Large intestine (tissue), 12 donors: ENCODE measurements at places on chromosomes 11 and 22. TPM values are rescaled to one million over a fixed set of nuclear protein-coding genes. Genes with fewer than 3 reads are reported as not detected.

SPON1 gene
- 71.8 TPM for polyA plus RNA-seq

DNA sequence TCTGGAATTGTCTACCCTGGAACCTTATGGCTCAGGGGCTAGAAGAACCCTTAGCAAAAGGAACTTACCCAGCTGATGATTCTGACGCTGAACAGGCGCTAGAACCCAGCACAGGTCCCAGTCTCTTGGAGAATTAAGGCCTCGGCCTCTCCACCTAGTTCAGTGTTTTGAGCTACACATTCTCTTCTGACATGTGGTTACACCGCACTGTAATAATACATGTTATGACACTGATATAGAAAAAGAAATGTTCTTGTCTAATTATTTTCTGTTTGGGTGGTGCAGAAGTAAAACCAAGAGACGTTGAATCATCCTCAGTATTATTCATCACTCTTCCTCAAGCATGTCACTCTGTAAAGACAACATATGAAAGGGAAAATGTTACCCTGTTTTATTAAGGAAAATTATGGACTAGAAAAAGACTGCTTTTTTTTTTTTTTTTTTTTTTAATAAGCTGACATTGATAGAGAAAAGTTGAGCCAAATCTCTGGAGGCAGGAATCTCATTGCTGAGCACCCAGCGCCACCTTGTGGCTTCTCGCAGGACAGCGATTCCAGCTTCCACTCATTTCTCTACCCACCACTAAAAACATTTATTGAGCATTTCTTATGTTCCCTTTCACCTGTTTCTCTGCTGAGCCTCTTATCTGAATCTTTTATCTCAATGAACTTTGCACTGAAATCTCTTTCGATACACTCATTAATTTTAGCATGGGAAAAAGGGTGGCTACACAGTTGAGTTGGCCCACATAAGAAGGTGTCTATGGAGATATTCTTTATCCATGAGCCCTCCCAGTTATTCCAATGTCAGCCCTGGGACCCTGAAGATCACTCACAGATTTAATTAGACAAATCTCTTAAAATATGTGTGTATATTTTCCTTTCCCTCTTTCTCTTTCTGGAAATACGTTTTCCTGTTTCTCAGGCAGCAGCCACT lies 12.6 kb upstream of the APLNR start:
- no peak for DNase-seq

GRCh38 chr11:71252770-71253730 lies 673 bp upstream of the SHANK2 start:
- DNase-seq: peak; percentile 74

KREMEN1 gene
- polyA plus RNA-seq: 26.3 TPM

GRCh38 chr11:66491315-66491935 lies 11.2 kb downstream of the DPP3 start:
- no peak for DNase-seq

P4HA3 gene
- 1.3 TPM for polyA plus RNA-seq

DNA sequence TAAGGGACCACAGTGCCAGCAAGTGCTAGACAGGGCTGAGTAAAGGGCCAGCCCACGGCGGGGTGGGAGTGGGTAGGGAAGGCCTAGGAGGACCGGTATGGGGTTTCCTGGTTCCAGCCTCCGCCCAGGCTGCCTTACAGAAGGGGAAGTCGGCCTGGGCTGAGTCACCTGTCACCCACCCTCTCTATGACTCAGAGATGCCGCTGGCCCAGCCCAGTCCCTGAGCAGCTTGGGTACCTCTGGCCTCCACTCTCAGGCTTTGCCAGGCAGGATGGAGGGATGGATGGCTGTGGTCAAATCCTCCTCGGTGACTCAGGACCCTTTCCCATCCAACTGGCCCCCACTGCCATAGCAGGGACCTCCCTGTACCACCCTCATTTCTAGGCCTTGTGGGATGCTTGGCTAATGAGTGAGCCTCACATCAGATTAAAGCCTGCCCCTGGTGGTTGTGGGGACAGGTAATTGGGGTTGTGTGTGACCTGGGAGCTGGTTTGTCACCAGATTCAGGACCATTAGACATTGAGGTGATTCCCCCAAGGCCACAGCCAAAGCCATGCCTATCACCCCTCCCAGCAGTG lies 13.9 kb downstream of the SLC35E4 start:
- DNase-seq: no peak

- no peak for DNase-seq
Measured at GRCh38 chr22:36867695-36868094, 6.9 kb downstream of the NCF4 start.

DNA sequence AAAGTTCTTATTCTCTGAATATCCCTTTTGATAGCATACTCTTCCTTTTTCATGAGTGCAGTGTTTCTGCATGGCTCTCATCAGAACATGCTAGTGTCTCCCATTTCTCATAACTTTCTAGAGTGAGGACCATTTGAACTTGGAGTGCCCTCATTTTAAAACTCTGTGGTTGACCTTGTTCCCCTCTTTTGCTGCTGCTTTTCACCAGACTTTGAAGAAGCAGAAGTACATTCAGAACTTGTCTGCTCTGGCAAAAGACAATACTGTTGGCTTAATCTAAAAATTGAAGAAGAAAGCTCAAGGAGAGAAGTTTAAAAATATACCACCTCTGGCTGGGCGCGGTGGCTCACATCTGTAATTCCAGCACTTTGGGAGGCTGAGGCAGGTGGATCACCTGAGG lies 35.0 kb downstream of the PPARA start:
- DNase-seq: no peak

DNA sequence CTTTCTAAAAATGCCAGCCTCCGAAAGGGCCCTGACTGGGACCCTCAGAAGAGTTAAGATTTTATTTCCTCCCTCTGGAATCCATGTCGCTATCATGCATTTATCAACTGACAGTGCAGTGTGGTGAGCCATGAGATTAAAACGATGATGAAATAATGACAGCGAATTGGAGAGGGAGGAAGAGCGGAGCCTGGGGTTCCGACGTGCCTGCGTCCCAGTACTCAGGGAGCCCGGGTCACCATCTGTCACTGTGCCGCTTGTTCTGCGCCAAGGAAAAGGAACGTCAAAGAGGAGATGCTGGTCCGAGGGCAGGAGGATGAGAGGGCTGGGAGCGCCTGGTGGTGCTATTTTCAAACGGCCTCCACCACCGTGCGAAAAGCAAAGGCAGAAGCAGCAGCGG lies 46.2 kb downstream of the MACROD1 start:
- DNase-seq: no peak

DNA sequence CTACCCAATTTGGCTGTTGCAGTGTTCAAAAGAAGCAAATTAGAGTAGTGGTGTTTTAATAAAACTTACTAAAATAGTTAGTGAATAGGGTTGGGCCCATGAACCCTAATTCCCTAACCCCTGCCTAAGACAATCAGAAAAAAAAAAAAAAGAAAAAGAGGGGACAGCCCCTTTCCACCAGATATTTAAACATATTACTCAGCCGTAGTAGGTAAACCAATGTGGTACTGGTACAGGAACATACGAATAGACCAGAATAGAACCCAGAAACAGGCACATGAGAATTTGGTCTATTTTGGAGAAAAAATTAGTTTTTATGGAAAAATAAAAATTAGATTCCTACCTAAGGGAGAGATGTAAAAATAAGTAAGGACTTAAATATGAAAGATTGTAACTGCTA lies 38.6 kb downstream of the MMP7 start:
- DNase-seq: no peak

SHANK2 gene
- polyA plus RNA-seq: 16.5 TPM

- DNase-seq: no peak
Measured at GRCh38 chr11:133835593-133836548, 9.4 kb downstream of the SPATA19 start.

- DNase-seq: peak; percentile 10
Measured at GRCh38 chr11:108906329-108906728, 241.5 kb downstream of the DDX10 start.

GRCh38 chr22:25702040-25702439 lies 39.9 kb upstream of the MYO18B start:
- no peak for DNase-seq

RAG1 gene
- polyA plus RNA-seq: 3.5 TPM

DNA sequence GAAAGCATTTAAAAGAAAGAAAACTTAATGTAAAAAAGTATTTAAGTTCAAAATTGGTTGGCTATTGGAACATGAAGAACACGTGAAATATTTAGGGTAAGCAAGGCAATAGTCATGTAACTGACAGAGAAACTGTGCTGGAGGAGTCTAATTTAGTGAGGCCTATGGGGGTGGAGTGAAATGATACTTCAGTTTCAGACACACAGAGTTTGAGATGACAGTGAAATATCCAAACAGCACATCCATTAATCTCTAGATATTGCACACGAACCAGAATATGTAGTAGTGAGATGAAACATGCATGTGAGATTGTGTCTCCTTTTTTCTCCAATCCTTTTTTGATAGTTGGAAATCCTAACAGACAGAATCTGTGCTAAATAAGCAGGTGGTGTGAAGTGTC lies 739.0 kb downstream of the CNTN5 start:
- no peak for DNase-seq

TNRC6B gene
- polyA plus RNA-seq: 8.3 TPM

DNA sequence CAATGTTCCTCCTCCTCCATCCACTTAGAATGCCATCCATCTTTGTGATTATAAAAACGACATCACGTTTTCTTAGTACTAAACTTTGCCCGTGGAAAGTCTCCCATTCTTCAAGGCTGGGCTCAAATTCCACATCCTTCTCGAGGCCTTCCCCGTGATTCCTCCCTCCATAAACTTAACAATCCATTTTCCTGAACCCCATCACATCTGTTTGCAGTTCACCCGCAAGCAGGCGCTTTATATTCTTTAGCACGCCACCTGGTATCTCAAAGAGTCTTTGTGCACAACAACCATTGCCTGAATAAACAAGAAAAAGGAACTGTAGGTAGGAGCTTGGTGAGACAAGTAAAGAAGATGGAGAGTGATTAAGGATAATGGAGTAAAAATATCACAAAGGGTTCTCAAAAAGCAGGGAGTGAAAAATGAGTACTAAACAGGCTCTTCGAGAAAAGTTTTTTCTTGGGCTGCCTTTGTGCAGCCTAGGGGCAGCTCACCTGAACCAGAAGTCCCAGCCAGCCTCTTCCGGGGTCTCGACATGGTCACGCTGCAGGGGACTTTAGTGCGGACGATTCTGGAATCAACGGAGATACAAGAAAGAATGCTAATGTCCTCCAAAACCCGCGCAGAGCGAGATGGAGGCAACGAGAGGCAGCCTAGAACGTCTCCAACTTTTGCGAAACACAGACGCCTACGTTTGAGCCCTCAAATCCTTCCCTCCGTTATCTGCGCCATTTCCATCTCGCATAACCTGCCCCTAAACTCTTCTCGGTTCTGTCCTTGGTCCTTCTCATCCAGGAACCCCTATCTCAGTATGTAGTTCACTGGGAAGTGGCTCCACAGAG lies 585 bp downstream of the THYN1 start:
- peak; percentile 62 for DNase-seq

- no peak for DNase-seq
Measured at GRCh38 chr11:47503227-47503626, 49.7 kb downstream of the CELF1 start.

HBG1 gene
- 9.7 TPM for polyA plus RNA-seq

- no peak for DNase-seq
Measured at GRCh38 chr11:102142333-102142732, 32.1 kb downstream of the YAP1 start.

DNA sequence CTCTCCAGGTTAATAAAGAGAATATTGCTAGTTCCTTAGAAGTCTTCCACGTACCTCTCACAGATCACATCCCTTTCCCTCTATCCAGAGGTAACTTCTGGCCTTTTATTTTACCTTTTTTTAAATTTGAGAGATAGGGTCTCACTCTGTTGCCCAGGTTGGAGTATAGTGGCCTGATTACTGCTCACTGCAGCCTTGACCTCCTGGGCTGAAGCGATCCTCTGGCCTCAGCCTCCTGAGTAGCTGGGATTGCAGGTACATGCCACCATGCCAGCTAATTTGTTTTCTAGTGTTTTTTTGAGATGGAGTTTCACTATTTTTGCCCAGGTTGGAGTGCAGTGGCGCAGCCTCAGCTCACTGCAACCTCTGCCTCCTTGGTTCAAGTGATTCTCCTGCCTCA lies 24.4 kb downstream of the YAP1 start:
- DNase-seq: no peak

GRCh38 chr22:17719911-17720310 lies 54.4 kb downstream of the BID start:
- no peak for DNase-seq

CALCA gene
- 2.0 TPM for polyA plus RNA-seq

- no peak for DNase-seq
Measured at GRCh38 chr11:112355726-112356125, 95.1 kb upstream of the PLET1 start.

CRYBB1 gene
- polyA plus RNA-seq: 0.73 TPM

PLEKHA7 gene
- 59.0 TPM for polyA plus RNA-seq

SMC1B gene
- polyA plus RNA-seq: 0.27 TPM

DNA sequence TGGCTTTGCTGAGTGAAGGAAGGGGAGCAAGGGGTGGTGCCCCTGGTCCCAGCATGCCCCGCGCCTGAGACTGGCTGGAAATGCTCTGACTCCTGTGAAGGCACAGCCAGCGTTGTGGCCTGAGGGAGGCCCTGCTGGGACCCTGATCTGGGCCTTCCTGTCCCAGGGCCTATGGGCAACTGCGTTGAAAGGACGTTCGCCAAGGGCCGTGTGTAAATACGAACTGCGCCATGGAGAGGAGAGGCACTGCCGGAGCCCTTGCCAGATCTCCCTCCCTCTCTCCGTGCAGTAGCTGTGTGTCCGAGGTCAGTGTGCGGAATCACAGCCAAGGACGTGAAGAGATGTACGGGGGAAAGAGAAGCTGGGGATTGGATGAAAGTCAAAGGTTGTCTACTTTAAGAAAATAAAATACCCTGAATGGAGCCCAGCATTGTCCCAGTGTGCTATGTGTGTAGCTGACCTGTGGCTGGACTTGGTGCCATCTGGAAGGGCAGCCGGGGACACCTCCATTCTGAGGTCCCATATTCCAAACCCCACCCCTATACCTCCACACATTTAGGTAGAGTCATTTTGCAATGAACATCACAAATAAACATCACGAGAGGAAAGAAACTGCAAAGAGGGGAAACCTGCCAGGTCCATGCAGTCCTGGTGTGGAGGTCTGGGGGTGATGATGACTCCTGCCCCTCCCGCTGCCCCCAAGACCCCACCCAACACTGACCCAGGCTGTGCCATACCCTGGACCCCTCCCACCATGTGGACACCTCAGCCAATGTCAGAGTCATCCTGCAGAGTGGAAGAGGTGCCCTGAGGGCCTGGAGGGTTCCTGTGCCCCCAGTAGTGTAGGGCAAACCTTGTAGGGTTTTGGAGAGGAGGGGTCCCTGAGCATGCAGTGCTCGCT lies 16.9 kb downstream of the RSPH14 start:
- no peak for DNase-seq
